ENCODE measurements at places on chromosomes 13 and 19.
A peak's percentile ranks its signal among the peaks of the same experiment; 100 is the strongest.

DNA sequence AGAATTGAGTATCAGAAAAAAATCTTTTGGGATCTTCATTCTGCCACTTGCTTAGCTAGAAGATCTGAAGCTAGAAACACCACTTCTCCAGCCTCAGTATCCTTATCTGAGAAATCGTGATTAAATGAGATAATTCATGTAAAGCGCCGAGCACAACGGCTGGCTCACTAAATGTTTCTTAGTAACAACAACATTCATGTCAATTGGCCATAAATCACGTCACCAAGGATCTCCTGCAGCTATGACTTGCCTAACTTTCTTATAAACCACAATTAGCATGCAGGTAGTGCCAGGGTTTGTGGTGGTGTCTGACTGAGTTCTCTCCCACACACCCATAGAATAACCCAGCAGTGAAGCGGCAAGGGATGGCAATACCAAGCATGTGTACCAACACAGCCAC lies 501.3 kb downstream of the EFNB2 start:
- no peak for DNase-seq

GRCh38 chr19:18869023-18869618 lies 26.8 kb downstream of the CERS1 start:
- no peak for DNase-seq

GRCh38 chr13:113021391-113021790 lies 52.4 kb downstream of the MCF2L start:
- DNase-seq: no peak

DNA sequence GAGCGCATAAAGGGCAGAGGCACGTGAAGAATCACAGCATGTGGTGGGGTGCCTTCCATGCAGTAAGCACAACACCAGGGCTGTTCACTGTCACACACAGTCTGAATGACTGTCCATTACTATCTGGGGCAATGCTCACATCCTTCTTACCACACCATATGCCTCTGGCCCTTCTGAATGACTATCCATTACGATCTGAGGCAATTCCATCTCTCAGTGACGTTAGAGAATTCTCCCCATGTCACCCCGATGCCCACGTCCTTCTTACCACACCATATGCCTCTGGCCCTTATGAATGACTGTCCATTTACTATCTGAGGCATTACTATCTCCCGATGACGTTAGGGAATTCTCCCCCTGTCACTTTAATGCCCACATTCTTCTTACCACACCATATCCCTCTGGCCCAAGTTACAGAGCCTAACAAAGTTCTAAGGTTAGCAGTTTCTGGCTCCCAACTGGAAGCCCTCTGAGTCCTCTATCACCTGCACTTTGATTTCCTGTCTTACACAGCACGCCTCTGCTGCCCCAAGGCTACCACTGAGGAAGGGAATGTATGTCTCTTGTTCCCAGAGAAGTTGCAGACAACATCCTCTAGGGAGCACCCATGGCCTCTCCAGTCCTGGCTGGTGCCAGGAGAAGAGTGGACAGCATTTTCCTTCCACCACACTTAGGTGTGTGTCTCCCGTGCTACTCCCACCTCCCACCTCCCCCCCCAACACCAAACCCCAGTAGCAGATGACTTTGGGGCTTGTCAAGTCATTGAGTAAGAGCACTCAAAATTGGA lies 154.8 kb downstream of the COG6 start:
- no peak for DNase-seq

GRCh38 chr13:25085125-25085742 lies 10.7 kb upstream of the PABPC3 start:
- DNase-seq: no peak

GRCh38 chr19:51131780-51132680 lies 7.3 kb downstream of the SIGLEC9 start:
- DNase-seq: no peak

GRCh38 chr19:19499272-19499995 lies 15.9 kb downstream of the TSSK6 start:
- DNase-seq: no peak

GRCh38 chr19:23328211-23328610 lies 67.1 kb downstream of the ZNF91 start:
- DNase-seq: no peak

- DNase-seq: no peak
Observed at GRCh38 chr19:4371247-4372164, 28.1 kb downstream of the MPND start.

GRCh38 chr13:24328145-24328544 lies 18.8 kb downstream of the C1QTNF9 start:
- peak; percentile 27 for DNase-seq

DNA sequence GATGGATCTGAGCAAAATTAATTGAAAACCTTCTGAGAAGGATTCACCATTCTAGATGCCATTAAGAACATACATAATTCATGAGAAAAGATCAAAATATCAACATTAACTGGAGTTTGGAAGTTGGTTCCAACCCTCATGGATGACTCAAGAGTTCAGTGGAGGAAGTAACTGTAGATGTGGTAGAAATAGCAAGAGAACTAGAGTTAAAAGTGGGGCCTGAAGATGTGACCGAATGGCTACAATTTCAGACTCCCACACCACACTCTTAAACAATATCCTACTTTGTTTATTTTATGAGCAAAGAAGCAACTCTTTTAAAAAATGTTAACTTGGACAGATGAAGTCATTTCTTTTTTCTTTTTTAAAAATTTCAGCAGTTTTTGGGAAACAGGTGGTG lies 354.3 kb downstream of the KLF12 start:
- DNase-seq: no peak

DNA sequence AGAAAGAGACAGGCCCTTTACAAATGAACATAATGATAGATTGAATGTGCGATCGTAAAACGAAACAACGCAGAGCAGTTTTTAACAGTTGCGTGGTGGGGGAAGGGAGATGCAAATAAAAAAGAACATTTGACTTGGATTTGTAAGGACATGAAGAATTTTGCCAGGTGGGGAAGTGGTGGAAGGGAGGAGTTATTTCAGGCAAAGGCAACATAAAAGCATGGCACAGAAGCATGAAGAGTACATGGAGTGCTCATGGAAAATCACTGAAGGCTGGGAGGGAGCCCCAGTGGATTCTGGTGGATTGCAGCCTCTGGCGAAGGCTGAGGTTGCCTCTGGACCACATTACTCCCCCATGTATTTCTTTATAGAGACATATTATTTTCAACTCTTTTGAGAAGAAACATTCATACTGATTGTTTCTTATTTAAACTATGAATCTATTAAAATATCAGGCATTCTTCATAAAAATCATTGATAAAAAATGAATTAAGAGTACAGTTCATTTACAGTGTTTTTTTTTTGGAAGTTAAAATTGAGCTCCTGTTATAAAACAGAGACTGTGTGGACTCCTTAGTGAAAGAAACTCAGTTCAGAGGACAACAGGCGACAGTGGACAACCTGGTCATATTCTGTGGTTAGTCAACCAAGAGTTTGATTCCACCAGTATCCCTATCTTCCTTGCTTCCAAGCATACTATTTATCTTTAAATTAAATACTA lies 57.5 kb downstream of the STARD13 start:
- DNase-seq: no peak

- DNase-seq: no peak
Observed at GRCh38 chr19:16585808-16586476, 13.7 kb upstream of the SLC35E1 start.

DNA sequence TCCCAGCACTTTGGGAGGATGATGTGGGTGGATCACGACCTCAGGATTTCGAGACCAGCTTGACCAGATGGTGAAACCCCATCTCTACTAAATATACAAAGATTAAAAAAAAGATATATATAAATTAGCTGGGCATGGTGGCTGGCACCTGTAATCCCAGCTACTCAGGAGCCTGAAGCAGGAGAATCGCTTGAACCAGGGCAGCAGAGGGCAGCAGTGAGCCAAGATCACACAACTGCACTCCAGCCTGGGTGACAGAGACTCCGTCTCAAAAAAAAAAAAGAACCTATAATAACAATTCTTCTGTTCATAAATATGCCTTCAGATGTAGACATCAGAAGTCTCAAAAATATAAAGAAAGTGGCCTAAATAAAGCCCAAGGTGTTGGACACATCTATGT lies 7.6 kb downstream of the ZNF737 start:
- DNase-seq: no peak

- DNase-seq: no peak
Observed at GRCh38 chr13:39656325-39656677, 839 bp downstream of the COG6 start.

GRCh38 chr13:75102001-75102716 lies 379.8 kb downstream of the TBC1D4 start:
- no peak for DNase-seq

DNA sequence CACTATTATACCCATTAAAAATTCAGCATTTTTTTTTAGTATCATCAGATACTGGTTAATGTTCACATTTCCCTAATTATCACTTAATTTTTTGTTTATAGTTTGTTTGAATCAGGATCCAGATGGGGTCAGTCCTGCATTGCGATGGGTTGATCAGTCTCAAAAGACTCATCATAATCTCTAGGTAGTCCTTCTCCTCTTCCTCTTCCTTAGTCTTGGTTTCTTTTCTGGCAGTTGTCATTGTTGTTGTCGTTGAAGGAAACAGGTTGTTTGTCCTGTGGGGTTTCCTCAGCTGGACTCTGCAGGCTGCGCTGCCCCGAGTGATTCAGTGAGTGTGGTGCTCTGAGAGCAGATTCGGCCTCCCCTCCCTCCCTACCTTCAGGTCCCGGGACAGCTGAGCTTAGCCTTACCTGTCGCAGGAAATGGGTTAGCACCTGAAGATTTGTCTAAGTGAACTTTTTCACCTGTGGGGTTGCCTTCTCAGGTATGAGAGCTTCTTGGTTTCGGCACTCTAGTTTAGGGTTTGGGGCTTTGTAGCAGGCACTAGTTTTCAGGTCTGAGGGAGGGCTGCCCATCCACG lies 34.1 kb downstream of the NFIX start:
- no peak for DNase-seq

- no peak for DNase-seq
Observed at GRCh38 chr13:25266706-25267105, 20.6 kb downstream of the MTMR6 start.

GRCh38 chr19:55311397-55311796 lies 13.7 kb downstream of the TMEM150B start:
- no peak for DNase-seq

DNA sequence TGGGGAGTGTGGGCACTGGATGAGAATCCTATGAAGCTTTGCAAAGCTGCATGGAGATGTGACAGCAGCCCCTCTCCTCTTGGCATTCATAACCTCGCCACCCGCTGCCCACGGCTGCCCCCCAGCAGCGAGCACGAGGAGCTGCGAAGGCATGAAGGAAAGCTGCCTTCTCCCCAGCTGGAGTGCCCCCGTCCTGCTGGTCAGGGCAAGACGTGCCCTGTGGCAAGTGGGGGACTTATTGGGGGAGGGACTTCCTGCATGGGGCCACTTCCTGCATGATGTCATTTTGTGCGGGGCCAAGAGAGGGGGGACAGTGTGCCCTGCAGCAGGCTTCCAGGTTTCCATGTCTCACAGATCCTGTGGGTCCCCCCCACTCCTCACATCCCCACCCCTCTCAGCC lies 85.9 kb downstream of the TSHZ3 start:
- DNase-seq: no peak

GRCh38 chr13:34842466-34842865 lies 99.6 kb upstream of the NBEA start:
- no peak for DNase-seq

DNA sequence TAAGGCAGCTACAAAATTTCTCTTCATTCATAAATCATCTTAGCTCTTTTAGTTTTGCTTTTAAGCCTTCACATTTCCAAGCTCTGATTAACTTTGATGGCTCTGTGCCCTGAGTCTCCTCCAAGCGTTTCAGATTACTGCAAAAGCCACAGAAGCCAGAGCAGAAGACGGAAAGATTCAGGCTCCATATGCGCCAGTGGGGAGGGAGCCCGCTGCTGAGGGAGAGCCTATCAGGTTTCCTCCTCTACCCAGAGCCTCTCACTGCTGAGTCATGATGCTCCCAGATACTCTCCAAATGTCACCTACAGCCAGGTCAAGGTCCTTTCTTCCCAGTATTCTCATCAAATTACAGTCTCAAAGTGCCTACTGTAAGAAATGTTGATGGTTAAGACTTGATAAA lies 193.6 kb downstream of the RAP2A start:
- DNase-seq: no peak

- no peak for DNase-seq
Observed at GRCh38 chr13:101817898-101818297, 365.4 kb downstream of the ITGBL1 start.

- DNase-seq: no peak
Observed at GRCh38 chr13:110334841-110335490, 27.9 kb downstream of the COL4A2 start.

GRCh38 chr13:55029280-55029679 lies 2000.7 kb downstream of the OLFM4 start:
- no peak for DNase-seq

GRCh38 chr19:49596954-49597702 lies 6.1 kb downstream of the PRR12 start:
- no peak for DNase-seq

DNA sequence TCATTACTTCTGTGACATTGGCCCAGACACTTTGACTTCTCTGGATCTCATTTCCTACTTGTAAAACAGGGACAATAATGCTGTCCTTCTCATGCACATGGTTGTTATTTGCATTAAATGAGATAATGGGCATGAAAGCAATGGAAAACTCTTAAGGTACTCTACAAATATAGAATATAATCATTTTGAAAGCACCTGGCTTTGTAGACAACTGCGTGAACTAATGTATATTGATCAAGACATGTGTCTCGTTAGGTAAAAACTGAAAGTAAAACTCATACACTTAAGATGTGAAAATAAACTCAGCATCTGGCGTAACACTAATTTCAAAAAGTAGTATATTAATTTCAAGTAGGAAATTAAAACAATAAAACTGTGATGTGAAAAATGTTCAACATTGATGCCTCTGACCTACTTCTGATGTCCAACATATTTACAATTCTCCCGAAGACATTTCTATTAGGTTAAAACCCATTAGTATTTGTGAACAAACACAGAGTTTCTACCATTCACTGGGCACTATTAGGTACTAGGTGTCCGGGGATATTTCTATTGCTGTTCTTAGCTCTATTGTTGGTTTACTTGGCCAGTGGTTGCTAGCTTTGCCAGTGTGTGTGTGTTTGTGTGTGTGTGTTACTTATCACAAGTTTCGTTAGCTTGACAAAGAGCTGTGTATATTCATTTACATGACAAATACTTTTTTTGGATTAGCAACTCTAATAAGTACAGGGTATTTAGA lies 220.5 kb downstream of the KCNRG start:
- DNase-seq: no peak

DNA sequence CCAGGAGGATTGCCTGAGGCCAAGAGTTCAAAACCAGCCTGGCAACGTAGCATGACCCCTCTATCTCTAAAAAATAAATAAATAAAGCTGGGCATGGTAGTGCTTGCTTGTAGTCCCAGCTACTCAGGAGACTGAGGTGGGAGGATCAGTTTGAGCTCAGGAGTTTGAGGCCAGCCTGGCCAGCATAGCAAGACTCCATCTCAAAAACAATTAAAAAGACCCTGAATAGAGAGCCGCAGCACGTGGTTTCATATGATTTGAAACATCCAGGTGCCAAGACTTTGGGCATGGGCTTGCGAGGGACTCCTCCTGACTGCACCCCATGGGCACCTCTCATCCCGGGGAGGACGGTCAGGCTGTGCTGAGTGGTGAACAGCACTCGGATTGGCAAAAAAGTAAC lies 63.9 kb downstream of the ZIC5 start:
- DNase-seq: no peak
